ENCODE measurements at places on chromosomes 16 and 17.

DNA sequence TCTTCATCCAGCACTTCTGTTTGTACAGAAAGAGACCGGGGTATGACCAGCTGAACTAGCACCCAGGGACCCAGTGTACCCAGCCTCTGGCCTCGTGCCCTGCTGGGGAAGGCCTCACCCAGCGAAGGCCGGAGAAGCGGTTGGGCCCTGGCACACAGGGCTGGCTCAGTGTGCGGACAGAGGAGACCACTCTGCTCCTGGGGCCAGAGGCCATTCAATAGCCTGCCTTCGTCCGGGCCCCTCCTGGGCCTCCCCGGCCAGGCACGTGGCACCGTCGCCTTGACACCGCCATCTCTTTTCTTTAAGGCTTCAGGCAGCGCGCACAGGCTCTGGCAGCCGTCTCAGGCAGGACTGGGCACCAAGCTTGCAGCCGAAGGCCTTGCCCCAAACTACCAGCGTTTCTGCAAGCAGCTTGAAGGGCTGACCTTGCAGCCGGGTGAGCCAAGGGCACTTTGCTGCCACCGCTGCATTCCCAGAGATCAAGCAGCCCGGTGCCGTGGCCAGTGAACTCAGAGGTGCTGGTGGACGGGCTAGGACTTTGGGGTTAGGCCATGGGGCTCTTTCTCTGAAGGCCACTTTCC is 8.0 kb downstream of the TAX1BP3 start:
- no peak for DNase-seq

GRCh38 chr16:88510091-88510994 is 57.3 kb downstream of the ZFPM1 start:
- DNase-seq, result no peak

- DNase-seq, result no peak
Measured at GRCh38 chr17:18990331-18990730, 14.2 kb downstream of the FAM83G start.

DNA sequence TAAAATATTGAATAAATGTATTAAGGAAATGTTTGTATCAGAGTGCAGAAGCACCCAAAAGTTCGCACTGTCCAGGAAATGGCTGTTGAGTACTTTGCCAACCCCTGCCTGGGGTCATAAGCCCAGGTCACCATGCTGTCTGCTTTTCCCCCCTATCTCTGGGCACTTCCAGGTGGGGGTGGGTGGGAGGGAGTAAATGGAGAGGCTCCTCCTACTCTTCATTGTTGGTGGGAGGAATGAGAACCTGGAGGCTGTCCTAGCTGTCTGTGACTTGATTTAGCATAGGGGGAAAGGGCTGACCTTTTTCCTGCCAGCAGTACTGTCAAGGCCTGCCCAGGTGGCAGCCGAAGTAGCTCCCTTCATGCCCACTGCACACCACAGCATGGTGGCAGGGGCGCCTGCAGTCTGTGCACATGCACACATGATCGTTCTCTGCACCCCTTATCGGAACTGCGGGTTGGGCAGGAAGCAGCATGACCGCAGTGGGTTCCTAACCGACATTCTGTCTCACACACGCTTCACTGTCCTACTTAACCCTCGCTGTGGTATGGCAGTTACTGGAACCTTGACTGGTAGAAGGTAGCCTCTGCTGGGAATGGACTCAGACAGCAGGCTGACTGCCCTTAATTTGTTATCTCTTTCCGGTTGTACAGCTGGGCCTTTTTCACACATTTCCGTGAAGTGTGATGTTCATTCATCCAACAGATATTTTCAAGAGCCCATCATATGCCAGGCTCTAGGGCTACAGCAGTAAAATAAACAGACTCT is 41.5 kb downstream of the LDHD start:
- DNase-seq, result peak; percentile 78

DNA sequence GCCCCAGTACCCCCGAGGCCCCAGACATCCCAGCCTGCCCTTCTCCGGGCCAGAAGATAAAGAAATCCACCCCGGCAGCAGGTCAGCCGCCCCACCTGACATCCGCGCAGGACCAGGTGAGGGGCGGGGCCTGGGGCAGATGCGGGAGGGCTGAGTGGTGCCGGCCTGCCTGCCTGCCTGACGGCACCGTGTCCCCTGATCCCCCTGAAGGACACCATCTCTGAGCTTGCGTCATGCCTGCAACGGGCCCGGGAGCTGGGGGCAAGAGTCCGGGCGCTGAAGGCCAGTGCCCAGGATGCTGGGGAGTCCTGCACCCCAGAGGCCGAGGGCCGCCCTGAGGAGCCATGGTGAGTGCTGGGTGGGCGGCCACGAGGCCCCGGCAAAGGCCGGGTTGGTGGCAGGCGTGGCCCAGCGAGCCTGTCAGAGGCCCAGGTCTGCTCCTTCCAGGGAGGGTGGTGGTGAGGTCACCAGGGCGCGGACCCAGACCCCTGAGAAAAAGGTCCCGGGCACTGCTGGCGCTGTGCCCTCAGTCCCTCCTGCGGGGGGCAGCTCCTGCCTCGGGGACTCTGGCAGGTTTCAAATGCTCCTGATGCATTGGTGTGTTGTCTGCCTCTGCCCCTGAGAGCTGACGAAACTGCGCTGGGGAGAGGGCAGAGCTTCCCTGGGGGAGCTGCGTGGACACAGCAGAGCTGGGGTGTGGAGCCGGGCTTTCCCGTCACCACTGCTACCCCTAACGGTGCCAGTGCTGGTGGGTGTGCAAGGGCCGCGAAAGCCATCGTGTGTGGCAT is 1.2 kb downstream of the CDT1 start:
- no peak for DNase-seq

- peak; percentile 36 for DNase-seq
Measured at GRCh38 chr16:22321340-22322001, 24.3 kb downstream of the POLR3E start.

GRCh38 chr17:73267648-73268537 is 6.2 kb upstream of the CPSF4L start:
- no peak for DNase-seq

GRCh38 chr16:80250381-80250780 is 290.4 kb upstream of the DYNLRB2 start:
- peak; percentile 87 for DNase-seq

DNA sequence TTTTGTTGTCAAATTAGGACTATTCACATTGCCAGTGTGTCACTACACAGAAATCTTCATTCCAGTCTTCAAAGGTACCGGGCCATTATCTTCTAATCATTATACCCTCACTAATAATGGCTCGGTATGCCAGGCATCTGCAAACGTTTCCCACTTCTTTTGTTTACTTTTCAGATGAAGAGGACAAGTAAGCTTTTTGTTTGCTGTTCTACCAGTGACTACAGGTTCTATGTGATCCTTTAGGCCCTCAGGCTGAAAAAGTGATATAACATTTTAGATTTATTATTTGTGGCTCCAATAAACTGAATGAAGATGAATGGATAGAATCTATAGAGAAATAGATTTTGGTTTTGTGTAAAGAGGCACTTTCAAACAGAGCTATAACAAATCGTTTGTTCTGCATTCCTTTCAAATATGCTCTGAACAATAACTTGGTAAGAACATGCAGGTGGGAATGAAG is 403 bp upstream of the KRTAP3-1 start:
- no peak for DNase-seq

DNA sequence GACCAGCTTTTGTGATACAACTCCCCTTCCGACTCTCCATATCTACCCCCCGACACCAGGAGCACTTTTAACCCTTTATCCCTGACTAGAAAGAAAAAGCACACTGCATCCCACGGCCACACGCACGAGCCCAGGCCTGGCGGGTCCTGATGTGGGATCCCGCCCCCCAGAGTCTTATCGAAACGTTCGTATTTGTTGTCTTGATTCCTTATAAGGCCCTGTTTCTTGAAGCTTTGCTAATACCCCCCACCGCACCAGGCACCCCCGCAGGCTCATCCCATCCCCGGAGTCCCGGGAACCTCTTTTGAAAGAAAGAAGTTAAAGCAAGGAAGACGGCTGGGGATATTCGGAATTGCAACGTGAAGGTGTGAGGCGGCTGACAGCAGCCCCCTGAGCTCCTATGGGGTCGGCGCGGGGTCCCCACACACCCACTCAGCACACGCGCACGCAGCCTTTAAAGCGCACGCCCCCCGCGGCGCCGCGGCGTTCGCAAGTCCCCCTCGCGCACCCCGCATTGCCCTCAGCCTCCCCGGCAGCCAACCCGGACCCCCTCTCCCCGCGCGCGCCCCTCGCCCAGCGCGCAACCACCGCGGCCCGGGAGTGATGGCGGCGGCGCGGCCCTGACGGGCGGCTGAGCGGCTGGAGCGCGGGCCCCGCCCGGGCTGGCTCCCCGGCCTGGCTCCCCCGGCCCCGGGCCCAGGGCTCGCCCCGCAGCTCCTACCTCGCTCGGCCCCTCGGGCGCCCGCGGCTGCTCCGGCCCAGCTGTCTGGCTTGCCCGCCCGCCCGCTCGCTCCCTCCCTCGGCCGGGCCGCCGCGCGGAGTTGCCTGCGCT is 448 bp downstream of the STAT5B start:
- peak; percentile 47 for DNase-seq

GRCh38 chr17:4394208-4395110 is 28.0 kb upstream of the UBE2G1 start:
- DNase-seq, result peak; percentile 40

DNA sequence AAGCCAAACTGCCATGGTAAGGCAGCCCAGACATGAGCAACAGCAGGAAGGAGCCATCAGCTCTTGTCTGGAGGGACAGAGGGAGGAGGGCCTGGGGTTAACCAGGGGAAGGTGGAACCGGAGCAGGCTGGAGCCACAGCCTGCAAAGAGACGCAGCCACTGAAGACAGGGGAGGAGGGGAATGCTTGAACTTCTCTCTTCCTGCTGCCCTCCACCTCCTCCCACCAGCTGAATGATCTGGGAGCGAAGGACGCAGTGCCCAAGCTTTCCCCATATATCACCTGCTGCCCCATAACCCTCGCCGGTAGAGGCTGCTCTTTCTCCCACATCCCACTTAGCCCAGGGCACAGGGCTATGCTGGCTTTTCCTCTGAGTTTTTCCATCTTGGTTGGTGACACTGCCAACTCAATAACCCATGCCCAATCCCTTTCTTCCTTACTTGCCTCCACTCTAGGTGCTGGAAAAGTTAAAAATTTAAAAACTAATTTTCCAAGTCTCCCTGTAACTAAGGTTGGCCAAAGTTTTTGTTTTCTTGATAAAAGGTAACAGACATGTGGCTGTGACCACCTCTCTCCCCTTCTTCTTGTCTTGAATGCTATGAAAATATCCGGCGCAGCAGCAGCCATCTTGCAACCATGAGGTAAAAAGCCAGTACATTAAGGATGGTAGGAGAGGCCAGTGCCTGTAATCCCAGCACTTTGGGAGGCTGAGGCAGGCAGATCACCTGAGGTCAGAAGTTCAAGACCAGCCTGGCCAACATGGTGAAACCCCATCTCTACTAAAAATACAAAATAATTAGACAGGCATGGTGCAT is 21.8 kb upstream of the CACNG4 start:
- DNase-seq, result no peak

GRCh38 chr16:86002178-86002900 is 103.4 kb downstream of the IRF8 start:
- no peak for DNase-seq

DNA sequence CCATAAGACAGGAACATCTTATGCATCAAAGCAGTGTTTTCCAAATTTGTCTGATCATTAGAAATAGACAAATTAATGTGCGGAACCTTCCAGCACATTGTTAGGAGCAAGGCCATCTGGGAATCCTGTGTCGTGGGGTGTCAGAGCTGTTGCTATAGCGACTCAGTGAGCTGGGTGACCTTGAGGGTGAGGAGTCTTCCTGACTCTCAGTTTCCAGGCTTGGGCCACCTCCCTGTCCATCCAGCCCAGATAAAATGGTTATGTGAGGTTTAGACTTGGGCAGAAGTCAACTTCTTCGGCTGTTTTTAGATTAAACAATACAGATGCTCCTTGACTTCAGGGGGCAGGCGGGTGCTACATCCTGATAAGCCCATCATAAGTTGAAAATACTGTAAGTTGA is 20.6 kb downstream of the MT1X start:
- no peak for DNase-seq

DNA sequence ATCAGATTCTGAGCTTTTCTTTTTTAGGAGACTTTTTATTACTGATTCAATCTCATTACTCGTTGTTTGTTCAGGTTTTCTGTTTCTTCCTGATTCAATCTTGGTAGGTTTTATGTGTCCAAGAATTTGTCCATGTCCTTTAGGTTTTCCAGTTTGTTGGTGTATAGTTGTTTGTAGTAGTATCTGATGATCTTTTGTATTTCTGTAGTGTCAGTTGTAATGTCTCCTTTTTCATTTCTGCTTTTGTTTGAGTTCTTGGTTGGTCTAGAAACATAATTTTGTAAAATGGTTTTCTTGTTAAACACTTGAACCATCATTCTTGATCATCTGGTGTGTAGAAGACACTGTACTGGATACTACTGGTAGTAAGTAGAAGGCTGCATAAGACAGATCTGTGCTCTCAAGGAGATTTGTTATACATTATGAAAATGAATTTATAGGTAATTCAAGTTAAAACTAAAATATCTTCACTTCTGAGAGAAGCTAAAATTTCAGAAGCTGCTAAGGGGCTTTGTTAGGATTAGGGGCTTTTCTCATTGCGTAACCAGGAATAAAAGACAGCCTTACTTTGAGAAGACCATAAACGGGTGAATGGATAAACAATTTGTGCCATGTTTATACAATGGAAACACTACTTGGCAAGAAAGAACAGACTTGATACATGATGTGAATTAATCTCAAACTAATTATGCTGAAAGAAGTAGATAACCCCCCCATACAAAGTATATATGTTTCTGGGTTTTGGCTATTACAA is 44.0 kb downstream of the NSRP1 start:
- DNase-seq, result no peak

DNA sequence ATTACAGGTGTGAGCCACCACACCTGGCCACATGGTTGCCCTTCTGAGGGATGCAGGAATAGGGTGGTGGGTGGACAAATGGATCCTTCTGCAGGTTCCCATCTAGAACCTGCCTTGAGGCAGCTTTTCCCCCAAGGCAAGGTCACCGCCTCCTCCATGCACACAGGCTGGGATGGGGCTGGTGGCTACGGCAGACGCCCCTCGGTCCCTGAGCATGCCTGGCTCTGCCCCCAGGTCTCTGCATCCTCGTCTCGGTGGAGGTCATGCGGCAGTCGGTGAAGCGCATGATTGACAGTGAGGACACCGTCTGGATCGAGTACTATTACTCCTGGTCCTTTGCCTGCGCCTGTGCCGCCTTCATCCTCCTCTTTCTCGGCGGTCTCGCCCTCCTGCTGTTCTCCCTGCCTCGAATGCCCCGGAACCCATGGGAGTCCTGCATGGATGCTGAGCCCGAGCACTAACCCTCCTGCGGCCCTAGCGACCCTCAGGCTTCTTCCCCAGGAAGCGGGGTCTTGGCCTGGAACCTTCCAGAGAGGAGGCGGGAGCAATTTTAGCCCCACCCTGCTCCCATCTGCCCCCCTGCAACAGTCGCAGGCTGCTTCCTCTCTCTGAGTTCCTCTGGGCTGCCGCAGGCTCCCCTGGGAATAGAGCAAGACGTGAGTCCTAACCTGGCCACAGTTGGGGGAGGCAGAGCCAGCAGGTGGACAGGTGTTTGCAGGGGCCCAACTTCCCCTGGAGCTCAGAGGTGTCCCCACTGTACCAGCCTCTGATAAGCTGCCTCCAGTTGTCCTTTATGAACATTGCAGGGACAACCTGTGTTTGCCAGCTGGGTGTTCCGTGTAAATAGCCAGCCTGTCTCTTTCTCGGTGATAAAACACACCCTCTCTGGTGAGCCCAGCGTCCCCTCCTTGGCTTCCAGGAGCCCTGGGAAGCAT is 11.7 kb downstream of the CACNG1 start:
- no peak for DNase-seq

Data from RPMI7951 (cell line).